Amniotic epithelial cell (primary cell): ENCODE measurements at places on chromosomes 3 and 15.

- peak; percentile 20 for DNase-seq
Observed at GRCh38 chr3:110296885-110297284, 774.7 kb upstream of the NECTIN3 start.

DNA sequence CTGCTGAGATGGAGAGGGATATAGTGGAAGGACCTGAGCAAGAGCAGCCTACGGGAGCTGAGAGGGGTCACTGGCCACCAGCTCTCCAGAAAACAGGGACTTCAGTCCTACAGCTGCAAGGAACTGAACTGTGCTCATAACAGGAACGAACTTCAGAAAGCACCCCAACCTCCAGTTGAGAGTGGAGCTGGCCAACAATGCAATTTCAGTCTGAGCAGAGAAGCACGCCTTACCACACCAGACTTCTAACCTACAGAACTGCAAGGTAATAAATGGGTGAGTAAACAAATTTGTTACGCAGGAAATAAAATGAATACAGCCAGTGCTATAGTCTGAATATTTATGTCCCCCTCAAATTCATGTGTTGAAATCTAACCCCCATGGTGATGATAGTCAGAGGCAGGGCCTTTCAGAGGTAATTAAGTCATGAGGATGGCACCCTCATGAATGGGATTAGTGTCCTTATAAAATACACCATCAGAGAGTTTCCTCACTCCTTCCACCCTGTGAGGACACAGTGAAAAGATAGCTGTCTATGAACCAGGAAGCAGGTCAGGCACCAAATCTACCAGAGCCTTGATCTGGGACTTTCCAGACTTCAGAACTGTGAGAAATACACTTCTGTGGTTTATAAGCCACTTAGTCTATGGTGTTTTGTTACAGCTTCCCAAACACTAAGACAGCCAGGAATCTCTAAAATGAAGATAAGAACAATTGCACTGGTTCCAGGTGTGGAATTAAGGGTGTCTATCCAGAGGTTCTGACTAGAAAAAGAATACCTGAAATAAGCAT lies 58.6 kb downstream of the SYNM start:
- no peak for DNase-seq

DNA sequence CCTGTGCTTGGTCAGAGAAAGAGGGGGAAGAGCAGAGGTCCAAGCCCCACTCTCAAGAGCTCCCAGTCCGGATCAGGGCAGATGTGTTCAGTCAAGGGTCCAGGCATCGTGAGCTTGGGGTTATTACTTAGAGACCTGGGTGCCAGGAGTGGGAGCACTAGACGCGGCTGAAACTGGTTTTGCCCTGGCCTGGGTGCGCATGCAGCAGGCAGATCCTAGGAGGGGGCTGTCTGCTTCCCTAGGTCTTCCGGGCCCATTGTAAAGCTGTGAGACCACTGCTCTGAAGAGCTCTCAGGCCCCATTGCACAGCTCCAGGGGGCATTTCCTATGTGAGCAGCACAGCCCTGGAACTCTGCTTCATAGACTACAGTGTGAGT lies 204.9 kb upstream of the LINGO1 start:
- DNase-seq, result no peak

- peak; percentile 82 for DNase-seq
Observed at GRCh38 chr3:8954938-8955763, 8.1 kb downstream of the RAD18 start.

GRCh38 chr3:178084938-178085816 lies 451.1 kb upstream of the KCNMB2 start:
- peak; percentile 88 for DNase-seq

DNA sequence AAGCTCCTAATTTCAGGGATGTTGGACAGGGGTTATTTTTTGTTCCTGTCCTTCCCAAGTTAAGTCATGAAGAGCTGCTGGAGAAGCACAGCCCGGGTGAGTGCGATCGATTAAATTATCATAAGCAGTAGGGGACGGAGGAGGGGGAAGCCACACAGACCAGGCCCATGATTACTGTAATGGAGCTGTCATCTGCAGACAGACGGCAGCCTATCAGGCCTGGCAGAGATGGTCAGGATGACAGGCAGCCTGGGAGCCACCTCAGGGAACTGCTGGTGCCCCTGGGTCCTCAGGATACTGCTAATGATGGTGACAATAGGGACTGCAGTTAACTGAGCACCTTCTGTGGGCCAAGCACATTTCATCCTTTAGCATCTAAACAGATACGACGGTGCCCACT lies 147.7 kb downstream of the RAB11A start:
- no peak for DNase-seq

GRCh38 chr3:158420654-158421396 lies 150.2 kb upstream of the MLF1 start:
- DNase-seq, result peak; percentile 54

DNA sequence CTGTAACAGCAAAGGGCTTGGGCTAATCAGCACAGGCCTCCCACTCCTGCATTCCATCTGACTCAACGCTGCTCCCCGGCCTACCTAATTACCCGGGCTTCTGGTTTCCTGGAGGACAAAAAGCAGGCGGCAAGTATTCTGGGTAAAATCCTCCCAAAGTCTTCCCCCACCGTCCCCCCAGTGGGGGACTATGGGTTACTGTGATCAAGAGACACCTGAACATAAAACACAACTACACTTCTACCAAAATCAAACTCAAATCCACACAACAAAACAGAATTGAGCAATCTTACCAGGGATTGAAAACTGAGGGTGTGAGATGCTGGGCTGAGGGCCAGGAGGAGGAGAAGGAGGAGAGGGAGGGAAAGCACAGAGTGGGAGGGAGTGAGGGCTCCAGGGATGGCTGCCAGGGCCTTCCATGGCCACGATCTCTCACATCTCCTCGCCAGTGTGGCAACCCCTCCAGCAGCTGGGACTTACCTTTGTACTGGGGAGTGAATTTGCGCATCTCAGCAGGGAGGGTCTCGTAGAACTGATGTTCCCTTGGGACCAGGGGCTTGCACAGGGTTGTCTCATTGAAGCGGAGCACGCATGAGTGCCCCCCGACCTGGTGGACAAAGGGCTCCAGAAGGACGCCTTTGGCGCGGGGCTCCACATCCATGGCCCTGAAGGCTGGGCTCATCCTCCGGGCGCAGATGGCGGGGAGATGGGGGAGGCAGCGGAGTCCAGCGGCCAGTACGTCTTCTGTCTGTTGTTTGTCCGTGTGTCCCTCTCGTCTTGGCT lies 9.1 kb upstream of the NCKIPSD start:
- peak; percentile 95 for DNase-seq

- DNase-seq, result no peak
Observed at GRCh38 chr3:127228866-127229265, 35.9 kb downstream of the PRR23E start.

DNA sequence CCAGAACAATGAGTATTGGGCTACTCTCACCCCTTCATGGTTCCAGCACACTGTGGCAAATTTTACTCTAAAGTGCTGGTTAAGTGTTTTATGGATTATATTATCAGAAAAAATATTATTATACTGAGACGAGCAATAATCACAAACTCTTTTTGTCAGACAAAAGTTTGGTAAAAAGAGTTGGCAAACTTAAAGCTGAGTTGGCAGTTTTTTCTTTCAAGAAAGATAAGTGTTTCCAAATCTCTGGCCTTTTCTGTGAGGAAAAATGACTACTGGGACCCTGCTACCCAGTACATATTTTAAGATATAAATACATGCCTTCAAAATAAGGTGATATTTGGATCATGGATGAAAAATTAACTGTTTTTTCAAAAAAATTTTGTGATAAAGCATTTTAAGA lies 471.5 kb upstream of the IL12A start:
- no peak for DNase-seq

- DNase-seq, result peak; percentile 92
Observed at GRCh38 chr3:130850044-130850797, 43.7 kb upstream of the ATP2C1 start.

- DNase-seq, result no peak
Observed at GRCh38 chr3:49750056-49750455, 26.3 kb upstream of the GMPPB start.

DNA sequence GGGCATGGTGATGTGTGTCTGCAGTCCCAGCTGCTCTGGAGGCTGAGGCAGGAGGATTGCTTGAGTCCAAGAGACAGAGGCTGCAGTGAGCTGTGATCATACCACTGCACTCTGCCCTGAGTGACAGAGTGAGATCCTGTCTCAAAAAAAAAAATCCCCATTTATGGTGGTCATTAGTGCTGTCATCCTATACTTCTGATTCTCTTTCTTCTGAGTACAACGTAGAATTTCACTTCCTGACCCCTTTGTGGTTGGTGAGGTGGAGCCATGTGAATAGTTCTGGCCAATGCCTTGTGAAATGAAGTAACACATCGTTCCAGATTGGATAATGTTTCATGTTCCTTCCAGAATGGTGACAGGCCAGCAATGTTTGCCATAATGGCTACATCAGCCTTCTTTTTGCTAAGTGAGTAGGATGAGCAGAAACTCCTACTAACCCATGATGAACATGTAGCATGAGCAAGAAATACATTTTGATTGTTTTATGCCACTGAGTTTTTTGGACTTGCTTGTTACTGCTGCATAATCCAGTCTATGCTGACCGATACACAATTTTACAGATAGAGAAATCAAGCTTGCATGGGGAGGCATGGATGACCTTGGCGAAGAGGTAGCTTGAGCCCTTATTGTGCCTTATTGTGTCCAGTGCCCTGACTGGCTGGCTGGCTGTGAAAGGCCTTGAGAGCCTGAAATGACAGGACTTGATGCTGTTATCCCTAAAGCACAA lies 30.9 kb upstream of the TLE3 start:
- no peak for DNase-seq

DNA sequence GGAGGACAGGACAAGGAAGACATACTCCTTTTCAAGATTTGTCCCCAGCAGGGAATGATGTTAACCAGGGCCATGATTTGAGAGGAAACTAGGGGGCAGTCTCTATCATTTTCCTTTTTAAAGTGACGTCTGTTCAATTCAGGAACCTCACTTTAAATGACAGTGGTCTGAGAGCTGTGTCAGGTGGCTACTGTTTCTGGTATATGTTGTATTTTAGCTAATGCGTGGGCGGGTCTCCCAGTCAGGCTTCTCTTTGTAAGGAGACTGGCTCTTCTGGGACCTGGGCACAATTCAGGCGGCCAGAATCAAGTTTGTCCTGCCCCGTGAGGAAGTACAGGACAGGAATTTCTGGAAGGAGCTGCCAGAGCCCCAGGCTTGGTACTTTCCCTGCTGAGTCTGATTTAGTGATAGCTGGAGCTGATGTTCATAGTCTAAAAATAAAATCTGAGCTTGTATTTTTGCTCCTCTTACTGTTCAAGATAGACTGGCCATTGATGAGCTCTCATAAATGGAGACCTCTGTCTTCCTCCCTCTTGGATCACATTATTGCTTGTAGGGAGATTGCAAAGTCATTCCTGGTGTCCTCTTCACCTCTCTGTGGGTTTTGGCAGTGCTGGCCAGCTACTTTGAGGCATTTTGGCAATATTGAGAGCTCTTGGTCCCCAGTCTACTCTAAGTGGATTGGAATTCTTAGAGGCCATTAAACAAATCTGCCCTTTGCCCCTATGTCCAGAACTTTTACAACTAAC lies 25.6 kb downstream of the SQOR start:
- no peak for DNase-seq

GRCh38 chr3:192884777-192885773 lies 32.6 kb downstream of the MB21D2 start:
- peak; percentile 66 for DNase-seq

- peak; percentile 66 for DNase-seq
Observed at GRCh38 chr15:66619152-66619903, 53.5 kb upstream of the LCTL start.
